Cerebellar nuclear complex (tissue), 1 donor: ENCODE measurements at places on chromosomes 13 and 19.

GRCh38 chr13:63249411-63250187 is 1834.0 kb upstream of the PCDH20 start:
- no peak for DNase-seq

DNA sequence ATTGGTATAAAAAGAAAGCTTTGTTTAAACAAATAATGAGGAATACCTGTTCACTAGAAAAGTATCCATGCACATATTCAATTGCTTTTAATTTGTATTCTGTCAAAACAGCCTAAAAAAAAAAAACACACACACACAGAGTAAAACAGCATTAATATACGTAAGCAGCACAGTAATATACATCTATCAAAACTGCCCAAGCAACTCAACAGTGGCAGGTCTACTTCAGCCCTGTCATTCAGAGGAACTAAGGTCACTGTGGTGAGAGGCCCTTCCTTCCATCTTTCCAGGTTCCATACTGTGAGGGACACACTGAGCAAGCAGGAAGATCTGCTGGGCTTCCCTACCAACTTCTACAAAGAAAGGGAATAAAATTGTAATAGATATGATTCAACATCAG is 3.8 kb downstream of the PROSER1 start:
- no peak for DNase-seq

DNA sequence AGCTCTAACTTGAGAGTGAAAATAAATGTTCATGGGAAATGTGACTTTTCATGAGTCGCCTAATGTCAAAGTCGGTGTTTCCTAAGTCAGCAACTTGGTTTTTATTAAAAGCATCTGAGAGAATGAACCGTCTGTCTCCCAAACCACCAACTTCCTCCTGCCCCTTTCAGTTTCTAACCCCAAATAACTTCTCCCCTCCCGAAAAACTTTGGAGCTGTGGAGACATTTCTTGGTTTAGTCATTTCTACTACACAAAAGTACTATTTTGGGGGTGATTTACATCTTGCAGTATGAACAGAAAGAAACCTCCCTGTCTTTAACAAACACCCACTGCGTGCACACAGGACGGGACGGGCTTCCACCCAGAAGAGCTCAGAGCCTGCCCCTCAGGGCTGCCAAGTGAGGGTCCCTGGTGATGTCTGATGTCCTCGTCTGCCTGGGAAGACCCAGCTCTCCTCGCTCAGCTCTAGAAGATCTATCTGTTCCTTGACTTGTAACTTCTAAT is 65.0 kb downstream of the RASA3 start:
- no peak for DNase-seq

DNA sequence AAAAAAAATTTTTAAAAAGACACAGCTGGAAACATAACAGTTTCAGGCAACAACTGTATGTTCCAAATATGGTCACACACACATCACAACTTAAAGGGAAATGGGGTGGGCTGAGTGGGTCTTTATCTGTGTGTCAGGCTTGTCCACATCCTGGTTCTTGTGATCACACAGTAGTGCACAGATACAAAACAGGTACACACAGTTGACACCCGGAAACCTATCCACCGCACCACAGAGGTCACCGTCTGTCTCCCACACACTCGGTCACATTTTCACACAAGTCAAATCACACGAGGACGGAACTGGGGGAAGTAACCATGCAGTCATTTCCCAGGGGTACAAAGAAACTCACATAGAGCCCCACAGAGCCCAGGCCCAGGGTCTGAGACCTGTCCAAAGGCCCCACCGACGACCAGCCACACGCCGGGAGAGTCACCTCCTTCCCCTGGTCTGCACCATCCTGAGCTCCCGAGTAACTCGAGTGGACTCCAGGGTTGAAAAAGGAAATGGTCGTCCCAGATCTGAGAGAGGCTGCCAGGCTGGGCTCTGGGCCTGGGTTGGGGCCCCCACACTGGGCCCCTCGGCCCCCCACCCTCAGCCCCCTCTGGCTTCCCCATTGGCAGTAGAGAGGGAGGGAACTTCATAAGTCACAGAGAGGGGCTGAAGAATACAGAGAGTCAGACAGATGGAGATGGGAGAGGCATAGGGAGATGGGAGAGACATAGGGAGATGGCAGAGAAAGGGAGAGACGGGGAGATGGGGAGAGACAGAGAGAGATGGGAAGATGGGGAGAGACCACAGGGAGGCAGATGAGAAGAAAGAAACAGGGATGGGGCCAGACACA is 1.3 kb upstream of the PPAN start:
- no peak for DNase-seq
